ENCODE measurements at places on chromosomes 7 and 10.

DNA sequence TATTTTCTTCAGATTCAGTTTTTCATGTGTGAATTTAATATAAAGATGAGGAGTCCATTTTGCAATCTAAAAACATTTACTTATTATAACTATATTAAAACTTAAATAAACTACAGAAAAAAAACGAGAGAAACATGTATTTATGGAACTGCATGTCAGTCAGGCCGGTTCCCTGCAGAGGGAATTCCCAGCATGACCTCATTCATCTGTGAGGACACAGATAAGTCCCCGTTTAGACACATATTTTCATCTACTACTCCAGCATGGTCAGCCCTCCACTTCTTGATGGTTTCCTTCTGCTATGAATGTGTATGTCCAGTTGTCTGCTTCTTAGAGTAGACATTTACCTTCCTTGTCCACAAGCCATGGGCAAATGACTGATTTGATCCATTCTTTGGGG, 339.1 kb downstream of the SEMA3D start:
- no peak for DNase-seq

DNA sequence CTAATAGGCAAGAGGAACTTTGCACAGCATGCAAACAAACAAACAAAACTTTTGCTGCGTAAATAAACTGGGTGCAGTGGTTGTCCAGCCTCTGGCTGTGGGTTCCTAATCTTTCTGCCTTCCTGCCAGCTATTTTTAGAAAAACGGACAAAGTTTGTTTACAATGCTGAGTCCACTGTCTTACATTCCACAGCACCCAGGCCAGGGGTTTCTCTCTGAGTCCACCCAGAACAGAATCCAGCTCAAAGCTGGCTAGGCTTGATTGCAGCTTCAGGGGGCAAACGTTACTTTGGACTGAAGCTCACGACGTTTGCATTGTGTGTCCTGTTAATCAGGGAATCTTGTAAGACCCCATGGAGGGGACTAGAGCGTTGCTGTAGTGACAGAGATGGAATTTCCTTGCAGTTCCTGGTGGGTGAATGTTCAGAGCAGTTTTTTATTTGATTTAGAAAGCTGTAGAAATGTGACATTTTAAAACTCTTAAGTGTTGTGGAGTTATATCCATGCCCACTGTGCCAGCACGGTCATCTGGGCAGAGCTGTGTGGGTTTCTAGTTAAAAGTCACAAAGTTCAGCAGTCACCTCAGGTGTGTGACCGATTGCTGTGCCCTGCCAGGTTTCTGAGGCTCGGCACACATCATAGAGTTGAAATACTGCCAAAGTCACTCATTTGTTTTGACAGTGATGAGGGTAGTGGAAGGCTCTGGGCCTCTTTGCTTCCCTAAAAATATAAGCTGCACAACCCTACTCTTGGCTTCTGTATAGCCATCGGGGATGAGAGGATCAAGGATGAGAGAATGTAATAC, 247.0 kb downstream of the STK31 start:
- DNase-seq: no peak

GRCh38 chr10:12435348-12435747, 86.0 kb downstream of the CAMK1D start:
- no peak for DNase-seq

DNA sequence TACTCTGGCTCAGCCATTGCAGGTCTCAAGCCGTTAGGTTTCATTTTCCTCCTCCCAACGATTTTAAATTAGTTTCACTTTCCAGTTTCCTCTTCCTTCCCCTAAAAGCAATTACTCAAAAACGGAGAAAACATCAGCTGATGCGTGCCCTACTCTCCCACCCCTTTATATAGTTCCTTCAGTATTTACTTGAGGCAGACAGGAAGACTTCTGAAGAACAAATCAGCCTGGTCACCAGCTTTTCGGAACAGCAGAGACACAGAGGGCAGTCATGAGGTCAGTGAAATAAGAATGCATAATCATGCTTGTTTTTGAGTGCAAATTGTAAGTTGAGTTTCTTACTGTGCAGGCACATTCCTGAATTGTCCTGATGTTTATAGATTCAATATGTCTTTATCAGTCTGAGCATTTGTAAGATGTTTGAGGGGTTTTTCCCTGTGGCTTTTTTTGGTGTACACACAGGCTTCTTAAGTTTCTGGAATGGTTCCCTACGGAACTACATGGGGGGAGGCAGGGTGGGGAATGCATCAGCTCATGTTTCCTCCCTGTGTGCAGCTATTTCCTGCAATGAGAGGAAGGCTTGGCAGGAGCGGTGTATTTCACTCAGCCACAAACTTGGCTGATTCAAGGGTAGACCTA, at the start of gene IFIT3:
Gene IFIT3, plus strand, starts transcription at position 195 of the 639 bp plus-strand sequence. Its CDS starts 77 bp downstream, at position 272.
- no peak for DNase-seq

GRCh38 chr10:130214431-130214830, 78.2 kb downstream of the GLRX3 start:
- no peak for DNase-seq

DNA sequence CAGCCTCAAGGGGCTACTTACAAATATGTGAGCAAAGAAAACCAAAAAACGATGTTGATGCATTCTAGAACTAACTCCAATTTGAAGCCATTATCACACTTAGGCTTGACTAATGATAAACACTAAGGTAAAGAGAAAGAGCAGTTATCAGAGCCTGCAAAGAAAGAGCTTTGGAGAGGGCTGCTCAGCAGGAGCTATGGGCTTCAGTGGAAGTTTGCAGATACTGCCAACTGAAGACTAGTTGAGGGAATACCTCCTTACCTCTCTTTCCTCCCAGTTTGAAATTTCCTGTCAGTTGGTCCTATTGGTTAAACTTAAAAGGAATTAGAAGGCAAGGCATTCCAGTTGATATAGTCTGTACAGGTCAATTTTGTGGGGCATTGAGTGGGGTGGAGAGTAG, 498.1 kb upstream of the POT1 start:
- DNase-seq: no peak

DNA sequence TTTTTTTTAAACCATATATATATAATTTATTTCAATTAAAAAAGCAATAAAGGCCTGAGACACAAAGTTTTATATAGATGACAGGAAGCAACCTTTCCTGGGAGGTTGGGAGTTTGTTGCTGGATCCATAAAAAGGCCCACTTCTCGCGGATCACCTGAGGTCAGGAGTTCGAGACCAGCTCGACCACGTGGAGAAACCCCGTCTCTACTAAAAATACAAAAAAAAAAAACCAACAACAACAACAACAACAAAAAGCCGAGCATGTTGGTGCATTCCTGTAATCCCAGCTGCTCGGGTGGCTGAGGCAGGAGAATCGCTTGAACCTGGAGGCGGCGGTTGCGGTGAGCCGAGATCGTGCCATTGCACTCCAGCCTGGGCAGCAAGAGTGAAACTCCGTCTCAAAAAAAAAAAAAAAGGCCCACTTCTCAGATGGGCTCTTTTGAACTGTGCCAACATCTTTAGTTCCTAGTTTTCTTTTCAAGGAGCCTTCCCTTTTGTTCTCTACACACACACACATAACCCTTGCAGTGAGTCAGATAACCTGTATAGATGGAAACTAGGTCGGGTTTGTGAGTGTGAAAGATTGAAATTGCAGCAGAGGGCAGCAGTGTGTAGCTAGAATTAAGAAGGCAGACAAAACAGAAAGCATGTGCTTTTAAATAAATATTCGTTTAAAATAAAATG, 1.2 kb upstream of the SMNDC1 start:
- DNase-seq: peak; percentile 44
